GM23338 (cell line): ENCODE measurements at places on chromosomes 2 and 18. TPM values are rescaled to one million over a fixed set of nuclear protein-coding genes. Genes with fewer than 3 reads are reported as not detected.

AQP4 gene
- 2.8 and 3.8 TPM in 2 replicates for total RNA-seq

GRCh38 chr18:23107718-23108117 is 27.6 kb upstream of the CABLES1 start:
- DNase-seq = no peak

DNA sequence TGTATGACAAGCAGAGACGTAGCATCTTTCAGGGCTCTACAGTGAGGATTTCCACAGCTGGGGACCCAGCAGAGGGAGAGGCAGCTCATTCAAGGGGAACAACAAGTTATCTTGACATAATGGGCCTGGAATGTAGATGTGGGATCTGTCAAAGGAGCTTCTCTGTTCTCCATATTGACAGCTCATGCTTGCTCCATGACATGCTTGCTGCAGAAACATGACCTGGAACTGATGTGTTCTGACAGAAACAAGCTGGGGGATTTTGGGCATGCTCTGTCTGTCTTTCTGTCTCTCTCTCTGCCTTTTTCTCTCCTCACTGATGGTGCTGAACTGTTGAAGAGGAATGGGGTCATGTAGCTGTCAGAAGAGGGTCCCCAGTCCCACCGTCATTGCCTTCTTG is 79.6 kb downstream of the MMADHC start:
- DNase-seq = no peak

- no peak for DNase-seq
These were observed 101.5 kb downstream of the ALPK2 start for GRCh38 chr18:58527285-58527951.

DNA sequence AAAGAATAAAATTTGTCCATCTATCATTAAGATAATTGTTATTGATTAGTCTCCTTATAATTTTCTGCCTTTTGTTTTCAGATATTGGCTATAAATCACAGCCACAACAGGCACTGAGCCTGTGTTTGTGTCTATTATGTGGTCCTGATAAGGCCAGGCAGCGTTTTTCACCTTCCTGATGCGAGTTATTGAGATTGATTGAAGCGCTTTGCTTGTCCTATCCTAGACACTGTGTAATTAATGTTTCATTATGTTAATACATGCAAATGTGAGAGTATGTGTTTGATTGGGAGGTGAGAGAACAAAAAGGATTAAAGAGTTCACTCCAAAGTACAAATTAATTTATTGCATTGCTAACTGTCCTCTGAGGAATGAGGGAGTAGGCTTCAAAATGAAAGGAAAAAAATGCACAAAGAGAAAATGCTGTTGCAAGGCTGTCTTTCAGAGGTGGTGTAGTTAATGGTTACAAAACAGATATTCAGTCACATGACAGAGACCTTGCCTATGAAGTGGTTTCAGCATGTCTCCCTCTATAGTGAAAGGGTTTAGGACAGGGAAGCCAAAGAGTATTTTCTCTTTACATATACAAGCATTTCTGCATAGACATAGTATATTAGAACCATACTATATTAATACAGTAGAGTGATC is 391.1 kb downstream of the DCC start:
- no peak for DNase-seq

DNA sequence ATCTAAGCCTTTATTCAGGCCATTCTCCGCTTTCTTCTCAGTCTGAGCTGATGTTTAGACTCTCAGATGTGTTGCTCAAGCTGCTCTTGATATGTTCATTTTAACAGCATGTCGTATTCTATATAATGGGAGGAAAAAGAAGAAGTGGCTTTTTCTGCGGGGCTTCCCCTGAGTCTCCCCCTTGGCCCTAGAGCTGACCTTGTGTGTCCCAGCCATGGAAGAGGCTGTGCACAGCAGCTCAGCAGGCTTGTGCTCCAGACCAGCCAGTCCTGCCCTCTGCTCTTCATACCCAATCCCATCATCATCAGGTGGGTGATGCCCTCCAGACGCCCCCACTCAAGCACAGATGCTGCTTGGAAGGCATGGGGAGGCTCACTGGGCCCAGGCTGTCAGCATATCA is 155.1 kb upstream of the CELF4 start:
- DNase-seq = no peak
